ENCODE measurements at places on chromosomes 11 and 22. TPM values are rescaled to one million over a fixed set of nuclear protein-coding genes. Genes with fewer than 3 reads are reported as not detected.

The TRIM64 gene
- not detected for total RNA-seq

The MRGPRX3 gene
- not detected for total RNA-seq

The SLC22A8 gene
- not detected for total RNA-seq

The SLC22A6 gene
- total RNA-seq: not detected

- no peak overlapping the region for H3K27ac ChIP-seq
- H3K27me3 ChIP-seq: no peaks in the 10 kb centered on the region
- no peaks in the 10 kb centered on the region for H3K4me1 ChIP-seq
- H3K4me3 ChIP-seq: no peak overlapping the region
- no peak for DNase-seq
- H3K36me3 ChIP-seq: no peaks in the 10 kb centered on the region
These were observed 21.5 kb downstream of the SULT4A1 start for GRCh38 chr22:43840851-43841250.

DNA sequence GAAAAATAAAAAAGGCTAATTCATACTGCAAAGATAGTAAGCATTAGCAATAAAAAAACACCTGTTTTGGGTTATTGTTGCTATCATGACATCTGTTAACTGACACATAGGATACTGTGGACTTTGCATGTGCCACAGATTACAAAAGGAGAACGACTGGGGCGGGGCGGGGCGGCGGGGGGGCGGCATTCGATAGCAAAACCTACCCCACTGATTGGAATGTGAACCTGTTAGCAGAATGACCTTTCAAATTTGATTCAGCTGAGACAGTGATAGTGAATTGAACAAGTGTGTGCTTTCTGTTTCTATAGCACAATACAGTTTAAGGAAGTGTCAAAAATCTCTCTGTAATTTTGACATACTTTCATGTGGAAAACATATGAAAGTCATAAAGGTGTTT is 14.9 kb downstream of the MMP20 start:
- H3K4me1 ChIP-seq: no peaks in the 10 kb centered on the region
- no peaks in the 10 kb centered on the region for H3K27me3 ChIP-seq

DNA sequence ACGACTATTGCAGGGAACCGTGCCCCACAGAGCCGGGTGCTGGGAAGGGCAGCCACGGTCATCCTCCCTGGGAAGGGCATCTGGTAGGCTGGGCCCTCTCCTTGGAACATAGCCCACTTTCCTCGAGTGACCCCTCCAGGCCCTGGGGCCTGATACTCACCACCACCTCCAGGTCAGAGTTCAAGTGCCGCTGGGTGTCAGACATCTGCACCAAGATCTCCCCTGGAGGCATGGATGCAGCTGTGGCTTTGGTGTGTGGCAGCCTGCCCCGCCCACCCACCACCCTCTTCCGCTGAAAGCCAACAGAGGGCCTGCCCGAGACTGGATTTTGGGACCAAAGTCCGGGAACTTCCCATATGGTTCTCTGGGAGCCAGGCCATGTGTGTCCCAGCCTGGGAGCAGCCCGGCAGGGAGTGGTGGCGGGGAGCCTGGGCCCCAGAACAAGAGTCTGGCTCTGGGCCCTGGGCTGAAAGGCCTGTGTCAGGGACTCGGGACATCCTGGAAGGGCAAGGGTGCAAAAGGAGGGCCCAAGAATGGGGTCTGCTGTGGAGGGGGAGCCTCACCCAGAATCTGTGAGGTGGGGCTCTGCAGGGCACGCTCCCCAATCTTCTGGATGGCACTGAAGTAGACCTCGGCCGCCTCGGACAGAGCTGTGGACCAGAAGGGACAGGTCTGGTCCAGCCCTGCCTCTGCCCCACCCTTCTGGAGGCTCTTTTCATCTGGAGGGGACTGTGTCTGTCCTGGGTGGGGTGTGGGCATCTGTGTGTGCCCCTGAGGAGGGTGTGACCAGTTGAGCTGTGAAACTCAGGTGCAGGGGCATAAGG is 2.6 kb downstream of the BAIAP2L2 start:
- no peaks in the 10 kb centered on the region for H3K36me3 ChIP-seq
- peaks cover 3% of the 10 kb centered on the region for H3K27me3 ChIP-seq
- peaks cover 11% of the 10 kb centered on the region for H3K4me1 ChIP-seq
- H3K4me3 ChIP-seq: no peak overlapping the region
- H3K27ac ChIP-seq: no peak overlapping the region
- no peak for DNase-seq

GRCh38 chr11:534396-535209 is 773 bp downstream of the HRAS start:
- H3K36me3 ChIP-seq: peaks cover 6% of the 10 kb centered on the region
- no peaks in the 10 kb centered on the region for H3K27me3 ChIP-seq
- DNase-seq: no peak
- peak overlapping the region; percentile 74 for H3K4me3 ChIP-seq

DNA sequence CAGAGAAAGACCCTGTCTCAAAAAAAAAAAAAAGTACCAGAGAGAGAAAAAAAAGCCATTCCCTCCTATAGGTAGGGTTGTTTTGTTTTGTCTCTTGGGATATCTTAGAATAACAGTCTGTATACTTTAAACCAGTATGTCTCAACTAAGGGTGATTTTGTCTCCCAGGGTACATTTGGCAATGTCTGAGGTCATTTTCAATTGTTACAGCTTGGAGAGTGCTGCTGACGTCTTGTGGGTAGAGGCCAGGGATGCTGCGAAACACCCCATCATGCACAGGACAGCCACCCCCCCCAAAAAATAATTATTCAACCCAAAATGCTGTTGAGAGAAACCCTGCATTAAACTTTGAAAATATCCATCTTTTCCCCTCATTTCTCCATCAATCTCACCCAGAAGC is 56.1 kb upstream of the CRTAM start:
- H3K36me3 ChIP-seq: peaks cover 16% of the 10 kb centered on the region
- no peak overlapping the region for H3K27ac ChIP-seq
- no peak for DNase-seq

DNA sequence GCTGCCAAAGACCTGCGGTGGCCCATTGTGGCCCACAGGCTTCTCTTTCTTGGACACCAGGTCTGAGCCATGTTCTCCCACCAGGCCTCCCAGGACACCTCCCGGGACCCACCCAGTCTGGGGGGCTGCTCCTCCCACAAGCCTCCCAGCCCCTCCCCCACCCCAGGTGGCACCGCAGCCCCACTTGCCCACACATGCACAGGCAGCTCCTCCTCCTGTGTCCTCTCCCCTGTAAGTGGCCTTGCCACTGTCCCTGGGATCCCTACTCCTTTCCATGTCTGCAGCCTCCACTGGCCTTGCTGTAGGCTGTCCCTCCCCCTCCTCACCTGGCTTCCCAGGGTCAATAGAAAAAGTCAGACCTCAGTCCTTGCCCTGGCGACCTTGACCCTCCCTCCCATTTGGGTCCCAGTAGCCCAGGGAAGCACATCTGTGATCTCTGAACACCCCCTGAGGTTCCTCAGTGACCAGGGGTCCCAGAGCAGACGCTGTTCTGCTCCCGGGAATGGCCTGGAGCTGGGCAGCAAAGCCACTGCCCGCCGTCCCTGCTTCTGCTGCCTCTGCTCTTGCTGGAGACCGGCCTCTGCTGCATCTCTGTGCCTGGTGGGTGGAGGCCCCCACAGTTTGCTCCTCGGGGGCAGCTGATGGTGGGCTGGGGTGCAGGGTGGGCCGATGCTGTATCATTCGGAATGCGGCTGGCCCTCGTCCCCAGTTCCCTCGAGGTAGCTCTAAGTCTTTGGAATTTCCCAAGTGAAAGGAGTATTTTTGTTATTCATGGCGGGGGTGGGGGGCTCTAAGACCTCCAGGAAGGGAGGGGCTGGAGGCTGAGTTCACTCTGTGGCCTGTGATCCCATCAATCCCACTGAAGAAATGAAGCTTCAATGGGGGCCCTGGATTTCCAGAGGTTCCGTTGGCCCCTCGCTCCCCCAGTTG is 43.6 kb downstream of the ARHGAP8 start:
- H3K4me3 ChIP-seq: no peak overlapping the region
- DNase-seq: no peak
- no peaks in the 10 kb centered on the region for H3K36me3 ChIP-seq
- H3K27ac ChIP-seq: no peak overlapping the region
- no peaks in the 10 kb centered on the region for H3K4me1 ChIP-seq
- H3K27me3 ChIP-seq: peaks cover 18% of the 10 kb centered on the region

- H3K4me1 ChIP-seq: no peaks in the 10 kb centered on the region
- peaks cover 1% of the 10 kb centered on the region for H3K36me3 ChIP-seq
- DNase-seq: no peak
- H3K4me3 ChIP-seq: no peak overlapping the region
- no peaks in the 10 kb centered on the region for H3K27me3 ChIP-seq
These were observed 36.1 kb downstream of the CLPB start for GRCh38 chr11:72398058-72398758.

GRCh38 chr22:33271390-33272161 is 213.4 kb upstream of the SYN3 start:
- no peak overlapping the region for H3K27ac ChIP-seq
- no peak for DNase-seq
- no peaks in the 10 kb centered on the region for H3K4me1 ChIP-seq
- H3K36me3 ChIP-seq: no peaks in the 10 kb centered on the region
- H3K4me3 ChIP-seq: no peak overlapping the region

- peaks cover 16% of the 10 kb centered on the region for H3K36me3 ChIP-seq
- no peaks in the 10 kb centered on the region for H3K27me3 ChIP-seq
- no peak for DNase-seq
- peaks cover 14% of the 10 kb centered on the region for H3K4me1 ChIP-seq
- H3K4me3 ChIP-seq: peak overlapping the region; percentile 92
These were observed 761 bp downstream of the HMBS start for GRCh38 chr11:119085437-119085847.

GRCh38 chr11:11789735-11790369 is 51.9 kb upstream of the USP47 start:
- H3K27ac ChIP-seq: no peak overlapping the region
- H3K27me3 ChIP-seq: peaks cover 5% of the 10 kb centered on the region
- H3K4me1 ChIP-seq: no peaks in the 10 kb centered on the region
- no peak overlapping the region for H3K4me3 ChIP-seq
- no peak for DNase-seq

DNA sequence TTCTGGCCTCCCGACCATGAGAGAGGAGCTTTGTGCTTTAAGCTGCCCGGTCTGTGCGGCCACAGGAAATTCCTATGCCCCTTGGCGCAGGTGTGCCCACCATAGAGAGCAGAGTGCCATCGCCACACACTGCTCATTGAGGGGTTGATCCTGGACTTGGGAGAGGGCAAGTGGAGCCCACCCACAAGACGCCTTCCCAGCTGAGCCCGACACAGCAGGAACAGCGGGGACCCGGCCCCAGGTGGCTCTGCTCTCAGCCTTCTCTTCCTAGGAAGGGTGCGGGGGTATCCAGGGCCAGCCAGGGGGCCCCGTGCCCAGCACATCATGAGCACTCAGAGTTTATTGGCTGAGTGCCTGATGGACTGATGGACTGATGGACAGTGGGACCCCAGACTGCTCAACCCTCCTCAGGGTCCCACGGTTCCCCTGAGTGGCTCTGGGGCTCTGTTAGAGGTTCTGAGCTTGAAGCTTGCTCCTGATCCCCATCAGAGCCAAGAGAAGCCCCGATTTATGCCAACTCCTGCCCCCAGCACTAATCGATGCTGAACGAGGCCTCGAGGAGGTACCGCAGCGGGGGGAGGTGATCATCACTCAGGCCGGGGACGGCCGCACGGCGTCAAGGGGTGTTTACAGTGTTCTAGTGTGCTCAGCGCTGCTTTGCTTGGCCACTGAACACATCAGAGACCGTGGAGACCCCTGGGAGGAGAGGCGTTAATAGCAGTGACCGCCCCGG is 13.5 kb upstream of the MRGPRD start:
- peaks cover 20% of the 10 kb centered on the region for H3K27me3 ChIP-seq
- H3K4me1 ChIP-seq: peaks cover 26% of the 10 kb centered on the region
- H3K27ac ChIP-seq: no peak overlapping the region

DNA sequence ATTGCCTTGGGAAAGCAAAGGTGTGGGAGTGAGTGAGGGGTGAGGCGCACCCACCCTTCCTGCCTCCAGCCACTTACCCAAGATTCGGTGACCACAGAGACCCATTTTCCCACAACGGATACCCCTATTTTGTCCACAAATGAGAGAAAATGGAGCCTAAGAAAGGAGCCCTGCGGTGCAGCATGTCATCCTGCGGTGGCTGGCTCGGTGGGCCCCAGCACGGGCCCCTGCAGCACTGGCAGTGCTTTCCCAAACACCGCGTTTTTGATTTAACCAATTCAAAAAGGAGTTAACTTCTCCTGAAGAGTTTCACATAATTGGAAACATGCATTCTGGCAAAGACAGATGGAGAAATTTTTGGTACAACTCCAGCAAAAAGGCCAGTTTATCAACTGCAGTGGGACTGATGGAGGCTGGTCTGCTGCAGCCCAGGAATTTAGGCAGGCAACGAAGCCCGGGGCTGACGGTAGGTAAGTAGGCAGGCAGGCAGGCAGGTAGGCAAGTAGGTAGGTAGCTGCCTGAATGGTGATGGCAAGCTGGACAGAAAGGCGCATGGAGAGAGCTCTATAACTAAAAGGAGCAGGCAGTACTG is 84.2 kb downstream of the FDX1 start:
- H3K4me3 ChIP-seq: no peak overlapping the region
- peaks cover 6% of the 10 kb centered on the region for H3K27me3 ChIP-seq
- H3K4me1 ChIP-seq: peaks cover 2% of the 10 kb centered on the region

DNA sequence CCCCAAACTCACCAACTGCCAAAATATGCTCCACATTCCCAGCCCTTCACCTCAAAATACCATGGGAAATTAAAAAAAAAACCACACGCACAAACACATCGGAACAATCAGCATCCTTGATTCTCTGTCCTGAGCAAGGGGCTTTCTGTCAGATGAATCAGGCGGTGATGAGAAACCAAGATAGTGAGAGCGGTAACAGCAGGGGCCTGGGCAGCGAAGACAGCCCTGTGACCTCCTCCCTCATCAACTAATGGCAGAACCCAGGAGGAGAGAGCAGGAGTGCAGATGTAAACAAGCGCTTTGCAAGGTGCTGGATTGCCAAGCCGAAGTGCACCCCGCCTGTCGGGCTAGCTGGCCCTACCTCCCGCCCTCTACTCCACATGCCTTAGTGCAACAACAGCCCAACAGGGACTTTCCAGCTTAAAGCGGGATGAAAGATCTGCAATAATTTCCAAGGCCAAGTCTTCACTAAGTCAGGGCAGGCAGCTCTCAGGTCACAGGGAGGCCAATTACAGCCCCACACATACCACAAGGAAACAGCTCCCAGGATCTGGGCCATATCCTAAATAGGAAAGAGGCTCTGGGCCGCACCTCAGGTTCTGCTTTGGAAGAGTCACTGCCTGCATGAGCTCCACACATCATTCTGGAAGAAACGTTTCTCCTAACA is 72.2 kb upstream of the BID start:
- H3K36me3 ChIP-seq: peaks cover 3% of the 10 kb centered on the region
- no peaks in the 10 kb centered on the region for H3K27me3 ChIP-seq
- H3K4me3 ChIP-seq: no peak overlapping the region
- H3K27ac ChIP-seq: no peak overlapping the region
- no peak for DNase-seq

Measured in osteocyte (in vitro differentiated cells).